Left colon (tissue), 2 donors: ENCODE measurements at places on chromosomes 1 and 21. TPM values are rescaled to one million over a fixed set of nuclear protein-coding genes. Genes with fewer than 3 reads are reported as not detected.

GRCh38 chr1:169460191-169460833 lies 25.4 kb downstream of the SLC19A2 start:
- no peak for DNase-seq

- no peak for DNase-seq
Observed at GRCh38 chr1:28243685-28244311, 7.9 kb downstream of the ATP5IF1 start.

DNA sequence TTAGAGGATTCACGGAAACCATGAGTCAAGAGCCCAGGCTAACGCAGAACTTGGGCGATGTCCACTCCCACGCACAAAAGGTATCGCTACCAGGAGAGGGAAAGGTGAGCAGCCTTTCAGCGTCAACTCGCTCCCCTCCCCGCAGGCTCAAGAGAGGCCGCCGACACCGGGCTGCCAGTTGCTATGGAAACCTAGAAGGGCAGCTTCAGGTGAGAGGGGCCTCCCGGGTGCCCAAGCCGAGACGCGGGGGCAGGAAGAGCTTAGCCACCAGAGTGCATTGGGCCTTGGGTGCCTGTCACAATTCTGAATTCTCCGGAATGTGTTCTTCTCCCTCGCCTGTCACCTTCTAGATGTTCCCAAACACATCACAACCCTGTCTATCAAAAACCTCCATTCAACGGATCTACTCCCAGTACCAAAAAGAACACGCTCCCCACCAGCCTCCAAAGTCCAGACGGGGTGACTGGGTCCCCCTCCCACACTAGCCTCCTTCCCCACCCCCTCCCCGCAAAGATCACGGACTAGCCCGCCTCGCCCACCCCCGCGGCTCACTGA lies 694 bp downstream of the MEAF6 start:
- DNase-seq: peak; percentile 27

GRCh38 chr1:77468949-77469710 lies 187.3 kb downstream of the AK5 start:
- DNase-seq: no peak

- no peak for DNase-seq
Observed at GRCh38 chr1:240734001-240734400, 122.0 kb upstream of the GREM2 start.

- DNase-seq: no peak
Observed at GRCh38 chr1:33093004-33093403, 12.1 kb downstream of the AZIN2 start.

GRCh38 chr1:151062741-151063371 lies 2.7 kb downstream of the MLLT11 start:
- no peak for DNase-seq

DNA sequence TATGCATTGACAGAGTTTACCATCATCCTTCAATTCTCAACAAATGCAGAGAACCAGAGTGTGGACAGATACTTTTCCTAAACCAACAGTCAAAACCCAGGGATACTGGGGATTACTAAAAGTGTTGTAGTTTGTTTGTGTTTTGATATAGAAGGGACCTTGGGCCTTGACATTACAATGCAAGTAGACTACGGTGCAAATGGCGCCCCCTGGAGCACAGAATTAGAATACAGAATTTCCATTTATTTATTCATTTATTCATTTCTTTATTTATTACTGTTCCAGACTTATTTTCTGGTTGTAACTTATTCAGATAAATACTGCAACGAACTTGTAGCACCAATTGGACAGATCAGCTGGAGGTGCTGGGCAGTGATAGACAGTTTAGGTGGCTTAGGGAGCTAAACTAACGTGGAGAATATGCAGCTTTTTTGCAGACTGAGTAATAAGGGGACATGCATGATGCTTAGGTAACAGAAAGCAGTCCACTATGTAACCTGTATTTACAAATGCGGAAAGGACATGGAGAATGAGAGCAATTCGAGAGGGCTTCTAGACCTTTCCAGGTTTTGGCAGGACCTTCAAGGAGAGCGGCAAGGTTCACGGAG lies 42.6 kb downstream of the KIRREL1 start:
- peak; percentile 37 for DNase-seq

GRCh38 chr1:60118085-60118484 lies 44.5 kb upstream of the C1orf87 start:
- DNase-seq: no peak

DNA sequence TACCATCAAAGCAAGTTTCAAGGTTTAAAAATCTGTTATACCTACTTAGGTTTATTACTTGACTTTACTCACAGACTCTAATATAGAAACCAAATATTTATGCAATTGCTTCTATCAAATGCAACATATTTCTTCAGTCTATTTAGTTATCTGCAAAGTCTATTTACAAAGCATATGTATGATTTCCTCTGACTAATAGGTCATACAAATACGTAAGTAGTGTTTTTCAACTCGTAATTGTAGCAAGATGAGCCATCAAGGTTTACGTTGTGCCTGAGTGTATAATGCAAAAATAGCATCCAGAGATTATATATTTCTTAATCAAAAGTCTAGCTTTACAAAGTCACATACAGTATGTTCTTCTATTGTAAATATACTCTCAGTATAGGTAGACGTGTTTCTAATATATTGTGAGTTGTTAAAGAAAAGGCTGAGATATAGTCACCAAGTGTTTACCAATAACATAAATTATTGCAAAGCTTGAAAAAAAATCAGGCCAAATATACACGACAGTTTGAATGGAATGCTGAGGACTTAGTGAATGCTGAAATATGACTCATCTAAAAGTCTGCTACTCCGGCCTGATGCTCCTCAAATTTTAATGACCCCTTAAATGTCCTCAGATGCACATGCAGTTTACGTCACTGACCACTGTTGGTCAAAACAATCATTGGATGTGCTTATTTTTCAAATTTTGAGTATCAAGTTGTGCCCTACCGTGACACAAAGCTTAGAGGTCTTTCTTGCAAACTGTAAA lies 48.4 kb downstream of the ADAMTS5 start:
- no peak for DNase-seq

GRCh38 chr1:34808051-34808810 lies 15.4 kb downstream of the GJA4 start:
- DNase-seq: no peak

Gene CA6
- total RNA-seq: not detected

Gene DISP3
- total RNA-seq: 0.18 TPM

Gene SLC44A3
- total RNA-seq: 95.5 TPM

Gene CRYBG2
- 69.3 TPM for total RNA-seq

Gene PALMD
- total RNA-seq: 1.5 TPM

Gene TMEM82
- total RNA-seq: 13.1 TPM

Gene OXCT2
- total RNA-seq: 3.0 TPM

Gene SYTL1
- total RNA-seq: 15.2 TPM
